ENCODE measurements at places on chromosomes 2 and 18.

DNA sequence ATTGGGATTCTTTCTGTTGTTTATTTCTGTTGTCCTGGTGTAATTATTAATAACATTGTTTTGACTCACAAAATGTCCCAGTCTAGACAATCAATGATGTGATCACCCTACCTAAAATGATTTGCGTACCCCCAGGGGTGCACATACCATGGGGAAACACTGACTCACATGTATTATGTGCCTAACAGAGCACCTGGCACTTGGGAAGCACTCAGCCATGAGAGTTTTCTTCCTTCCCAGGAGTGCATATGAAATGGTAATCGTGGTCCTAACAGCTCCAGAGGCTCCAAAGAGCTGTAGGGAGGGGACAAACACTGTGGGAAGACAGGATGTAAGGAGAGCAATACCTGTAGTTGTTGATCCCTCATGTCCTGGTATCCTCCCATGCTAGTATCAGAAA, 187.8 kb upstream of the ERBB4 start:
- DNase-seq: no peak

GRCh38 chr2:41966920-41967319, 80.9 kb upstream of the PKDCC start:
- no peak for DNase-seq

GRCh38 chr2:62808554-62808953, 103.0 kb downstream of the EHBP1 start:
- no peak for DNase-seq

DNA sequence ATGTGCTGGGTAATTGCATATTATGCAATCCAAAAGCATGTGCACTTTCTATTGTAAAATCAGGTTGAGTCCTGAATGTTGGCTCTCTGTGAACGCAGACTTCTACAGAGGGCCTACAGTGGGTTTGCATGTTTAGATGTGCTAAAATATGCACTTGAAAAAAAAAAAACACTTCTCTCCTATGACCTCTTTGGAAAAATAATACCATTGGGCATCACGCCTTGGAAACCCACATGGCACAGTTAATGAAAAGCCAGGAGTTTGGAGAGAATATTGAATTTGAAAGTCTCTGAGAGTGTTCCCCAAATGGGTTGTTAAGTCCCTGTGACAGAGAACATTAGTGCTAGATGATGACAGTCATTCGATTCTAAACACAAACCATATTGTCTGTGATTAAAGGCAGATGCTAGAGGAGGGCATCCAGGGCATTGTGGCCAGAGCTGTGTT, 710.4 kb upstream of the PIK3C3 start:
- no peak for DNase-seq

GRCh38 chr2:236195726-236196125, 27.5 kb upstream of the GBX2 start:
- DNase-seq: no peak

DNA sequence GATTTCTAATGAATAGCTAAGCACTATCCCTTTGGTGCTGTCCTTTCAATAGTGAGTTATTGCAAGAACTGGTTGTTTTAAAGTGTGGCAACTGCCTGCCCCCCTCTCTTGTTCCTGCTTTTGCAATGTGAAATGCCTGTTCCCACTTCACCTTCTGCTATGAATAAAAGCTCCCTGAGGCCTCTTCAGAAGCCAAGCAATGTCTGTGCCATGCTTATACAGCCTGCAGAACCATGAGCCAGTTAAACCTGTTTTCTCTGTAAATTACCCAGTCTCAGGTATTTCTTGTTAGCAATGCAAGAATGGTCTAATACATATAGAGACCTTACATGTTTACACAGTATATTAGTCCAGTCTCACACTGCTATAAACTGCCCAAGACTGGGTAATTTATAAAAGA, 15.0 kb upstream of the METTL21A start:
- DNase-seq: no peak

DNA sequence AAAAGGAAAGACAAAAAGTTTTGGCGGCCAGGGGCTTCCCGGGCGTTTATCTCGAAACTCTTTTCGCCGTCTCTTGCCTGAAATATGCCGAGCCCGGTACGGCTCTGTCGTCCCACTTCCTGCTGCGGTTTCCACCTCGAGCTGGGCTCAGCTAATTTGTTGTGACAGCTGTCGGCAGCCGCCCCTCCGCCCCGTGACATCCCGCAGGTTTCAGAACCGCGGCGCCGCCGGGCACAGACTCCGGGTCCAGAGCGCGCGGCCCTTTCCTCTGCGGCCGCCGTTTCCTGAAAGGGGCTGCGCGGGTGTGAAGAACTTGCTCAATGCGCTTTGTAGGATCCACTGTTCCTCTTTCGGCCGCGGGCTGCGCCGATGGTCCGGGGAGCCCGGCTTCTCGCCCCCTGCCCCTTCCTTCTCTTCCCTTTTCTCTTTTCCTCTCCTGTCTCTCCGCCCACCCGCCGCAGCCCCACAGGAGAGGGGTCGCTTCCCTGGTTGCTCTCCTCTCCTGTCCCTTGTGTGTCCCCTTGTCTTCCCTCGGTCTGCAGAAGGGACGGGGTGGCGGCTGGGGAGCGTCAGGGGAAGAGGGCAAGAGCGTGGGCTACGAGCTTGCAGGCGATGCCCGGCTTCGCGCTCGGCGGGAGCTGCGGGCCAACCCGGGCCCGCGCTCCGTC, 648 bp downstream of the ARID5A start:
- peak; percentile 53 for DNase-seq

- no peak for DNase-seq
Observed at GRCh38 chr2:227595797-227596196, 2.9 kb upstream of the SCYGR2 start.

DNA sequence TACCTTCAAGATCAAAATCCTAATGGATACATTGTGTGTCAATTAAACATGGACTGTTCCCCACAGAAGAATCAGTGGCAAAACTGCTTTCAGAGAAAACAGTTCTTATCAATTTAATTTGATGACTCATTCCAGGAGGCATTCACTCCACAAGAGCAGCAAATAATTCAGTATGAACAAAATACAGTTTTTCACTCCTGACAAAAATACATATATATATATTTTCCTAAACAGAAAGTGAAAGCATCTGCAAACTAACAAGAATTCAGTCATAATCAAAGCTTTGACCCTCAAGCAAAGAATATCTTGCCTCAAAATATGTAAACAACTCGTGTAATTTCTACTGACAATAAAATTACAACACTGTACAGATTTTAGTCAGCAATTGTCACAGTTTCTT, 685.1 kb upstream of the SLC8A1 start:
- no peak for DNase-seq
